ENCODE measurements at places on chromosomes 3 and 15.

DNA sequence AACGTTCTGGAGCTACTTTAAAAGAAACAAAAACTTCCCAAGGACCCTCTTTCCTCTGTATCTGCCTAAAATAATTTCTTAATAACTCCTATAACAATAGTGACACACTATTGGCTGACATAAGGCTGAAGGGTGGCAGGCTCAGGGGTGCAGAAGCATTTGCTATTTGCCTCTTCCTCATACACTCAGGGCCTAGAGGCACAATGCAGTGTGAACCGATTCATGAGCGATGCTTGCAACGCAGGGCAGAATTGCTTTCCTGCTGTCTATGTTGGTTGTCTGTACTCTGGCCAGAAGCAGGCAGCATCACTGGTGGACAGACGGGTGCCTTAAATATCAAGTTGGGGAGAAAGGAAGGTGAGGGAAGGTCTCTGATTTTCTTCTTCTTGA lies 157.4 kb downstream of the AGBL1 start:
- DNase-seq = no peak

DNA sequence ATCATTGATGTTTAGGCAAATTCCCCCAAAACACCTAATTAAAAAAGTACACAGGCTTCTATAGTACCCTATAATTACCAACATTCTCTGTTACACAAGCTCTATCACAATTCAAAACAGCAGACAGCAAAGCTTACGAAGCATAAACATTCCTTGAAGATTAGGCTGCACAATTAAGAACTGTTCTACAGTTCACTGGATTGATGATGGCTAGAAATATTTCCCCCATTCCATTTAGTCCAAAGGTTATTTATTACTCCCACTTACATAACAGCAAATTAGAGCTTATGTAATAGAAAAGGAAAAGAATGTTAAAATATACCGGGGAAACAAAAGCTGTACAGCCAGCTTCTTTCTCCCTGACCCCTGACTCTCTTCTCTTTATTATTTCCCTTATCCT lies 49.3 kb downstream of the UACA start:
- DNase-seq = no peak

DNA sequence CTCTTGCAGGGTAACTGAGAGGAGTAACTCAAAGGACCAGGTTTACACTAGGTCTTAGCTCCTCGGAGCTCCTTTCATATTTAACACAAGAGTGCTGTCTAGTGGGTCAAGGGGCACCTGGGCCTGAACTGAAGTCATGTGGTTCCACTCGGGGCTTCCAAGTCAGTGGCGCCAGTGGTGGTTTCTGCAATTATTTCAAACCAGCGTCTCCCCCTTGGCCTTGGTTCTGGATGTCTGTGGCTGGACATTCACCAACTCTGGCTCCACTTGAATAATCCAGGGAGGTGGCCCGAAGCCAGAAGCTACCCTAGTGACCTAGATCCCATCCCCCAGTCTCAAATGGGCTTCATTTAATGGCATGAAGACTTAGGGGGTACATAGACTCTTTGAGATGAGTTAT lies 144.3 kb upstream of the ADAMTS9 start:
- no peak for DNase-seq

GRCh38 chr3:187750513-187751123 lies 5.3 kb upstream of the BCL6 start:
- DNase-seq = no peak

Measured in HS-27A (cell line).